ENCODE measurements at places on chromosomes 4 and X.

- no peak for DNase-seq
These were observed 34.9 kb upstream of the ASB12 start for GRCh38 chrX:64265265-64265664.

- DNase-seq = no peak
These were observed 65.4 kb upstream of the FAM9C start for GRCh38 chrX:13109817-13110216.

- no peak for DNase-seq
These were observed 456 bp downstream of the PPARGC1A start for GRCh38 chr4:23889391-23889790.

- no peak for DNase-seq
These were observed 13.3 kb upstream of the MID1 start for GRCh38 chrX:10633722-10634121.

GRCh38 chr4:121535351-121535750 lies 154.5 kb upstream of the QRFPR start:
- DNase-seq = no peak

- no peak for DNase-seq
These were observed 81.6 kb downstream of the FBXO8 start for GRCh38 chr4:174201871-174202270.

DNA sequence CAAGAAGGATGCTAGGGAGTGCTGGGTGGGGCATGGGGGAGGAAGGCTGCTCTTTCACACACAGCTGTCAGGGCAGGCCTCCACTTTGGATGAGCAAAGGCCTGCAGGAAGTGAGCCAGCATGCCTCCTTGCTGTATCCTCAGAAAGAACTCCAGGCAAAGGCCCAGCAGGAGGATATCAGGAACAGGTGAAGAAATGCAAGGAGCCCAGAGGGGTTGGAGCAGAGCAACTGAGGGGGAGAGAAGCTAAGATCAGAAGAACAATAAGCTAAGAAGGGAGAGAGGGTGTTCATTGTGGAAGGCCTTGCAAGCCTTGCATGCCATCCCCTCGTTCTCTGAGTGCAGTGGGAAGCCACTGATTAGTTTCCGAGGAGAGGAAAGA lies 115.1 kb downstream of the CAMK2D start:
- no peak for DNase-seq

DNA sequence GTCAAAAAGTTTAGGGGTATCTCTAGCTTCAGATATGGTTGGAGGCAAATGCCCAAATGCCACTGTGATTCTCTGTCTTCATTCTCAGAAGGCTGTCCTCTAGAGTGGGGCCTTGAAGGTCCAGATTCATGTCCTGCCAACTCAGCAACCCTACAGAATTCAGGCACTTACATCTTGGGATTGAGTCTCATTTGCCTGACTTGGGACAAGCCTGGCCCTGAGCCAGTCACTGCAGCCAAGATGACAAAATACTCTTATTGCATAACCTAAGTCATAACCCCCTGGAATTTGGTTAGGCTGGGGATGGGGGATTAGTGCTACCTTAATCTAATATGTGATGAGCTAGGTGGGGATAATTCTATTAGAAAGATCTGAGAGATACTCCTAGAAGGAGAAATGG lies 100.5 kb downstream of the AREG start:
- DNase-seq = no peak

DNA sequence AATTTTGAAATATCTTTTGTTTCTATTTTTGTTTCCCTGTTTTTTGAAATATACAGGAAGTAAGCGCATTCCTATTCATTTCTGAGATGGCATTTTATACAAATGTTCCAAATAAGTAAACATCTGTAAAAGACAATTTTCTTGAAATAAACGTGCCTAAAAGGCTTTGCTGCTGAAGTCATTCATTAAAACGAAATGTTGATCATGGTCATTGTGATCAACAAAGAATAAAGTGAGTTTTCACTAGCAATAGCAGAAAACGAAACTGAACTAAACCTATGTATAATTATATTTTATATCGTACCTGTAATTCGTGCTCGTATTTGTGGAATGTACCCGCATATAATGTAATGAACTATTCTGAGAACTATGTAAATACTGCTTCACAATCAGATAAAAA lies 221.2 kb downstream of the MGST2 start:
- no peak for DNase-seq

GRCh38 chr4:6701371-6701770 lies 7.7 kb downstream of the S100P start:
- DNase-seq = no peak

DNA sequence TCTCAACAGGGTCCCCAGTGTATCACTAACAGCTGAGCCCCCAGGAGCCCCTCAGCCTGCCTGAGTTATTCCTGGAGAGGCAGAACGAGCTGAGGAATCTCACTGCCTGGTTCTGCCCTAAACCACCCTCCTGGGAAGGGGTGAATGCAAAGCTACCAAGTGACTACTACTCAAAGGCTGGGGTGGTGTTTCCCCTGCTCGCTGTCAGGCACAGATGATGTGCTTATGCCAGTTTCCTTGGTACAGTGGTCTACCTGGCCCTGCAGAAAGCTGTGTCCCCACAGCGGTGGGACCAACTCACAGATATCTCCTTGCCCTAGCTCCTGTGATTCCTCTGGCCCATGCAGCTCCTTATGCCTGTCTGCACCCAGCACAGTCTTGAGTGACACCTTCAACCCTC lies 35.4 kb upstream of the ASMTL start:
- no peak for DNase-seq

DNA sequence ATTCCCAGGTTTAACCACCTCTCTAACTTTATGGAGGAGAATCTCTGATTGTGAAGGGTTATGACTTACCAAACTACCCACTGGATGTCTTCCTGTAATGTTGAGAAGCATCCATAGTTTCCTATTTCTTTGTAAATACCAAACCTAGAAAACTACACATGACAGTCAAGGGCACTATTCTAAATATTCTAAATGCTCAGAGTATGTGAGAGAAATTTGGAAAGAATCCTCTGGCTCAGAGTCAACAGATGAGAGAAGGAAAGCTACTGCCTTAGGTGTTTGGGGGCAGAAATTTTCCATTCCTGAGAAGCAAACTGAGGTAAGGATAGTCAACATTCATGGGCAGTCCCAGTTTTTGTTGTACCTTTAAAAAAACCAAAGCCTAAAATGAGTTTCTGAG lies 155.8 kb downstream of the KCNIP4 start:
- no peak for DNase-seq

- no peak for DNase-seq
These were observed 5.5 kb upstream of the UGT2B17 start for GRCh38 chr4:68581383-68582338.

DNA sequence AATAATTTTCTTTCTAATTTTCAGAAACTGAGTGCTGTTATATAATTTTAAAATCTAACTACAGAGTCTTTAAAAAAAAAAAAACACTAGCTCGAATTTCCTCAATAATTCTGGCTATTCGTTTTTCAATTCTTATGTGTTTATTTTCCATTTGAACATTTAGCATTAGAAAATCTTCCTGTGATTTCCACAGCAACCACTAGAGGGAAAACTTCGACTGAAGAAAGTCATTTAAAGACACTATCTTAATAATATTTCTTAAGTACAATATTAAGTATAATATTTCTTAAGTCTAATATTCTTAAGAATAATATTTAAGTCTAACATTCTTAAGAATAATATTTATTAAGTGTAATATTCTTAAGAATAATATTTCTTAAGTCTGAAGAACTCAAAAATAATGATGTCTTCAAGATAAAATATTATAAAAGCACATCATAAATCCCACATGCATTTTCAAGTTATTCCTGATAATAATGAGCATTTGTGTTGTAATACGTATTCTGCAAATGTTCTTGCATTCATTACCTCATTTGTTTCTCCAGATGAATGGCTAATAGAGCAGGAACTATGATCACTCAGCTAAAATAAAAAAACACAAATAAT lies 118.4 kb upstream of the WDR17 start:
- no peak for DNase-seq

GRCh38 chrX:13791145-13791544 lies 25.7 kb downstream of the GPM6B start:
- no peak for DNase-seq

GRCh38 chr4:167028976-167029375 lies 205.3 kb downstream of the SPOCK3 start:
- DNase-seq = no peak

- no peak for DNase-seq
These were observed 17.2 kb upstream of the HPGDS start for GRCh38 chr4:94359838-94360237.
